ENCODE measurements at places on chromosomes 4 and X.

- no peak for DNase-seq
Observed at GRCh38 chrX:19535476-19535875, 20.2 kb upstream of the MAP3K15 start.

- no peak for DNase-seq
Observed at GRCh38 chrX:108025954-108026600, 18.8 kb upstream of the VSIG1 start.

GRCh38 chr4:63063760-63064159 is 1345.5 kb downstream of the TECRL start:
- DNase-seq: no peak

GRCh38 chr4:80422727-80423404 is 87.3 kb downstream of the CFAP299 start:
- no peak for DNase-seq

- no peak for DNase-seq
Observed at GRCh38 chr4:24837336-24837735, 42.0 kb downstream of the SOD3 start.

DNA sequence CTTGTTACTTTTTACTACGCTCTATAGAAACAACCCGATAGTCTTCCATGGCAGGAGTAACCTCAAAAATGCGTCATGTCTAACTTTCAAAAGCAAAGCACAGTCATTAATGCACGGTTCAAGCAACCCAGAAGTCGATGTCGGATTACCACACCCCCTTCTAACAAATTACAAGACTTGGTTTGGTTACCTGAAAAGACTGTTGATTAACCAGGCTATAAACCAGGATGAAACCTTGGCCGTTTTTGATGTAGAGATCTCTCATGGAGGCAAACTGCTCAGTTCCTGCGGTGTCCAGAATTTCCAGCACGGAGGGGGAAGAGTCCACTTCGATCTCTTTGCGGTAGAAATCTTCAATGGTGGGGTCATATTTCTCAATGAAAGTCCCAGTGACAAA is 2.4 kb downstream of the RAP2C start:
- peak; percentile 20 for DNase-seq

- DNase-seq: no peak
Observed at GRCh38 chr4:172173206-172173605, 360.0 kb downstream of the GALNTL6 start.

- no peak for DNase-seq
Observed at GRCh38 chrX:50067435-50068284, 133.1 kb downstream of the AKAP4 start.

GRCh38 chrX:27590044-27590443 is at the start of gene DCAF8L2:
Gene DCAF8L2, plus strand, starts transcription at chrX:27590344. Its CDS starts 156,552 bp downstream, at chrX:27746896.
- DNase-seq: no peak

DNA sequence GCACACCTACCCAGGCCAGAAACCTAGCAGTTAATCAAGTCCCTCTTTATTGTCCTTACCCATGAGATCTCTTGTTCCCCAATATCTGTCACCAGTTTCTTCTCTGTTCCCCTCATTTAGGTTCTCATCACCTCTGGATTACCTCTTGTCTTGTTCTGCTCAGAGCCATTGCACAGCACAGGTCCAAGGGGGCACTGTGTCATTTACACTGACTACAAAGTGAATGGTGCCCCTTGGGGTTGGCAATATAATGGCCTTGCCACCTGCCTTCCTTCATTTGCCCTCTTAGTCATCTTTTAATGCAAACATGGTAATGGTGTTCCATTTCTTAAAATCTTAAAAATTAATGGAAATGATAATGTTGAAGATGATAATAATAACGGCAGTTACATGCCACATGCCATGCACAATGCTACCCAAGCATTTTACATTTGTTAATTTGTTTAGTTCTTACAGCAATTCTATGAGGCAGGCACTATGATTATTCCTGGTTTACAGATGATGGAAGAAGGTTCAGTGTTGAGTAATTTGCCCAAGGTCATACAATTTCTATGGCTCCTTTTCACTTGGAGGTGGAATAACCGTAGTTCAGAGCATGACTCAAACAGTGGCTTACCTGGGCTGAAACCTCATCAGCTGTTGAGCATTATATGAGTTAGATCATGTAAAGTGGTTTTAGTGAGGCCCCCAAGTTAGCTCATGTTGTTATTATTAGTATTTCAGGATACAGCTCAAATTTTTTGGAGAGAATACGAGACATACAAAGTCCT is 117.9 kb downstream of the RASL11B start:
- no peak for DNase-seq

DNA sequence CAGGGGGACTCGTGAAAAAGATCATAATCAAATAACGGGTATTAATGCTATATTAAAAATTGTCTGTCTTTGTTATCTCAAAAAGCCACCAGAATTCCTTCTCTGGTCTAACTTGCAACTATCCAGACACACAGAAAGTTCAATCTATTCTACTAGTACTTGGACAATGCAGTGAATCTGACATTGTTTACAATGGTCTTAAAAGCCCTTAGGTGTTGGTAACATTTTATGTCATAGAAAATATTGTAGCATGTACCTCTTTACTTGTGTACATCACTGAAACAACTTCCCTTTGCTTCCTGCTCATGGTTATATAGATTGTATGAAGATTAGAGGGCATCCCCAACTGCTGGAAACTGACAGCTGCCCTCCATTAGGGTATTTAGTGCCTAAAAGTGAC is 71.1 kb upstream of the PPP3CA start:
- no peak for DNase-seq

DNA sequence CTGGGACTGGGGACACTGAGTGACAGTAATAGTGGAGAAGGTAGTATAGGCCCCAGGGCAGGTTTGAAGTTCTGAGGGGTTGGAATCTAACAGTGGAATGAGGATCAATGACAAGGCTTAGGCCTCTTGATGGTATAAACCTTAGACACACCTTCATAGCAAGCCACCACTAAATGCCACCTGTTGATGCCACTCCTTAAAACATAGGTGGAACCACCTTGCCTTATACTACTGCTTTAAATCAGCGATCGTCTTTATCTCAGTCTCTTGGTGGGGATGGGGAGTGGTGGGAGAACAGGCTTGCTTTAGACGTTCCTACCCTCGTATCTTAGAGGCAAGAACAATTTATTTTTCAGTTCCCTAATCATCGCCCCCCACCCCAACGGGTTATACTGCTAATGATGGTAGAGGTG is 1.2 kb downstream of the RAB33B start:
- no peak for DNase-seq

DNA sequence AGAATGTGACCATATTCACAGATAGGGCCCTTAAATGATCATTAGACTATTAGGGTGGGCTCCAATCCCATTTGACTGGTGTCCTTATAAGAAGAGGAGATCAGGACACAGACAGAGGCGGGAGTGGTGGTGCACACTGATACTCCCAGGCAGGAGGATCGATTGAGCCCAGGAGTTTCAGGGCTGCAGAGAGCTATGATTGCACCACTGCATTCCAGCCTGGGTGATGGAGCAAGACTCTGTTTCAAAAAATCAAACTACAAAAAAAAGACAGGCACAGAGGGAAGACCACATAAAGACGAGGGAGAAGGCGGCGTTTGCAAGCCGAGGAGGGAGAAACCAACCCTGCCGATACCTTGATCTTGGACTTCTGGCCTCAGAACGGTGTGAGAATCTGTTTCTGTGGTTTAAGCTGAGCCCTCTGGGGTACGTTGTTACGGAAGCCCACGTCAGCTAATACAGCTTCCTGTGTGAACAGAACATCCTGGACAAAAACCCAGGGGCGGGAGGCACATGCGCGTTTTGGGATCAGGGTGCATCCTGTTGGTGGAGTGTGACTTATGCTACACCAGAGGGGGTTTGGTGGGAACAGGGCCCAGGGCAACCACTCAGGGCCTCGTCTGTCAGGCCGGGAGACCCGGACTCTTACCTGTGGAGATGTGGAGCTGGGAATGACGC is 211.8 kb upstream of the PSAPL1 start:
- DNase-seq: no peak
